NCI-H2107 (cell line): ENCODE measurements at places on chromosomes 3 and 15.

DNA sequence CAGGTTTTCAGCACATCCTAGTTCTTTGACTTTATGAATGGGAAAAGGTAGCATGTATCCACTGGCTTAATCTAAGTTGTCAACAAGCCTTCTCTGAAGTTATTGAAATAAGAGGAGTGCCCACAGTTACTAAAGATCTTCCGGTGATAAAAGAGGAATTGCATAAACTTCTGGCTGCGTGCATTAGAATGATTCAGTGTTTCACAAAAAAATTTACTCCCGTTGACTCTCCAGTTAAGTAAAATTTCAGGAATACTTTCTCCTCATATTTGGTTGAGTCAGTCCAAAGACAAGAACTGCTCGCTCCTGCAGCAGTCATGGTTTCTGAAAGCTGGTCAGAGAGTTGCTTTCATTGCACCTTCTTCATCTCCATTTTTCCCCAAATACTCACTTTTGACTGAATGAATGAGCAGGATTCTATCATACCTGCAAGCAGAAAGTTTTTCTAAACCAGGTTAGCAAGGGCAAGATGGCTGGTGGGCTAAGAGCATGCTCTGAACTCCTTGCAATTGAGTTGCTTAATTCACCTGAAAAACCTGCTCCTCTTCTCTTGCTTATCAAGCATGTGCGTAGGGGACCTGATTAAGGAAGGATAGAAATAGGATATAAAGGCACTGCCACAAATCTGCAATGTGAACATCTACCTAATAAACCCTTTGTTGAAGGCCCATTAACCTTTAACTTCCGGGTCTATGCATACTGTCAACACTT lies 64.2 kb upstream of the TIMP4 start:
- no peak for DNase-seq

DNA sequence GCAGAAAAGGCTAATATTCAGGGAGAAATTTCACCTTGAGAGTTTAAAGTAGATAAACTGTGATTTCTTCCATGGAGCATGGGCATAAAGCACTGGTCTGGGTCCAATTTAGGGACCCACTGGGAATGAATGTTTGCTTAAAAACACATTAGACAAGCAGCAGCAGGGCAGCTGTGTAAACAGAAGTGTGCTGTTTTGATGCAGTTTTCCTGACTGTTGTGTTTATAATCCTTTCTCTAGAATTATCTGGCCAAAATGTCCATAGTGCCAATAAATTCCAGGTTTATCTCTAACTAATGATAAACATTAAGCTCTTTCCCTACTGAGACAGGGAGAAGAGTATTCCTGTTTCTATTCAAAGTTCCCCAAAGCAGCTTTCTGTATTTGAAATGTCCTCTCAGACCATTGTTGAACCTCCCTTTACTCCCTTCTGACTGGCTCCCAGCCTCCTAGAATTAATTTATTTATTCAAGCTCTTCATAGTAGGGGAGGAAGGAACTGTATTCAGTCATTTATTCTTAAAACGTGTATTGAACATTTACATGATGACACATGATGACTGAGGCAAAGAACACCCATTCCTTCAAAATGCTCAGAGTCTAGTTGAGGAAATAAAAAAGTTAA lies 7.0 kb upstream of the TM4SF18 start:
- DNase-seq = no peak

DNA sequence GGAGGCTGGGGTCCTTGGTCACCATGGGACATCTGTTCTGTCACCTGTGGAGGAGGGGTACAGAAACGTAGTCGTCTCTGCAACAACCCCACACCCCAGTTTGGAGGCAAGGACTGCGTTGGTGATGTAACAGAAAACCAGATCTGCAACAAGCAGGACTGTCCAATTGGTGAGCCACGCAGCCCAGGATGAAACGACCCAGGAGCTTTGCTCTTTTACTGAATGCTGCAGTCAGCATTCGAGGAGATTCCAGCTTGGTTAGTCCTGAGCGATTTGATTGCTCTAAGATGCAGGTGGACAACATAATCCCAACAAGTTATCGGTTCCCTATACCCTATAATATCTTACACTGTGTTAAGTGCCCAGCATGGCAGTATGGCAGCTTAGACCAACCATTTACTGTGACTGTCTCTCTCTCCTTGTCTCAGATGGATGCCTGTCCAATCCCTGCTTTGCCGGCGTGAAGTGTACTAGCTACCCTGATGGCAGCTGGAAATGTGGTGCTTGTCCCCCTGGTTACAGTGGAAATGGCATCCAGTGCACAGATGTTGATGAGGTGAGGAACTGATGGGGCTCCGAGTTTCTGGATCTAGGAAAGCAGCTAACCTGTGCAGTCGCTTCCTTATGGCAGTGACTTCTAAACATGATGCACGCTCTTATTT lies 7.8 kb downstream of the THBS1 start:
- DNase-seq = no peak

GRCh38 chr15:59237924-59238331 lies 31.3 kb downstream of the LDHAL6B start:
- no peak for DNase-seq

DNA sequence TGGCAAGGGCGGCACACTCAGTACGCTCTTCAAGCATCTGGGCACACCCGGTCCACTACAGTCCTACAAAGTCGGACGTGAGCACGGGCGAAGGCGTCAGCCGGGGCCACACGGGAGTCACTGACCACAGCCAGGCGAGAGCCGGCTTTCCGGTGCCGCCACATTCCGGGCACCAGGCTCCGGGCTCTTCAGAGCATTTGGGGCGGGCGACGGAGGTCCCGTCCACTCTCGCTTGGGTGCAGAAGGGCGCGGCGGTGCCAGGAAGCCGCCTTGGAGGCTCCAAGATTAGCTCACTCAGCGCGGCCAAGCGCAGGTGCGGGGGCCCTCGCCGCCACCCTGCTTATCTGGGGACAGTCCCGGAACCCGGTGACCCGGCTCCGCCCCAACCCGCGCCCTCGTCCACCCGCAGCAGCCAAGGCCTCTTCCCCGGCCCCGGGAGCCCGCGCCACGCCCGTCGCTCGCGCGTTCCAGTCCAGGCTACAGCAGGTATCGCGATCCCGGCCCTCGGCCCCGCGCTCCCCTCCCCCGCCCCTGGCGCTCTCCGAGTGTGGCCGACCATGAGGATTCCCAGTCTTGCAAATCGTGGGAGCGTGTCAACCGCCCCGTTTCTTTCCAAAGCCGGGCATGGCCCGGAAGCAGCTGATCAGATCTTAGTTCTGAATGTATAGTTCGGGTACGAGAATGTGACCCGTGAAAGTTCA lies at the start of gene ADPRH:
ADPRH (plus strand) TSS at position 127 of the 701 bp plus-strand sequence. CDS start 2,678 bp downstream, outside the sequence.
- no peak for DNase-seq

- DNase-seq = no peak
Observed at GRCh38 chr3:46187341-46187700, 20.8 kb downstream of the CCR1 start.

GRCh38 chr15:48435321-48435720 lies 104.1 kb downstream of the DUT start:
- DNase-seq = no peak

- no peak for DNase-seq
Observed at GRCh38 chr3:35383719-35384555, 255.4 kb upstream of the ARPP21 start.

GRCh38 chr15:22939652-22940061 lies 40.5 kb downstream of the CYFIP1 start:
- no peak for DNase-seq

DNA sequence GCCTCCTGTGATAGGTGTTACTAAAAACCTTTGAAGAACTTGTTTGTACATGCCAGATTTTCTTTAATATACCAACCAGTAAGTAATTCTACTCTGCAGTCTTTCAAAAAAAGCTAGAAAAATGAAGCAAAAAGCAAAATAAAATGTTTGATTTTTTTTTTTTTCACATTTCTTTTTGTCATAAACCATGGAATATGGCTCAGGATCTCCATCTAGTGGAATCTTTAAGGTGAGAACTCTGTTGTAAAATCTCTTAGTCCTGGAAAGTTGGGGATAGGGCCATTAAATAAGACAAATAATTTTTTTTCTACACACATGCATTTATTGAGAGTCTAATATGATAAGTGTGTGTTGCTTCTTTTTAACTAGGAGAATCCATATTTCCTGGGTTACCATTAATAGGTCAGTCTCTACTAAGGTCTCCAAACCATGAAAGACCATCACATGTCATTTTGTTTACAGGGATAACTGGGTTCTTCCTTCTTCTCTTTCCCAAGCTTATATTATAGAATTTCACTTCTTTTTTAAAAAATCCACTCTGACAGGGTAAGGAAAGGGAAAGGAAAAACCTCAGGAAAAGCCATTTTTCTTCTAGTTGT lies 84.6 kb downstream of the SLC9A9 start:
- DNase-seq = no peak

- DNase-seq = no peak
Observed at GRCh38 chr15:60477916-60478565, 901 bp downstream of the ICE2 start.

GRCh38 chr3:108222853-108223565 lies 785 bp upstream of the IFT57 start:
- no peak for DNase-seq

DNA sequence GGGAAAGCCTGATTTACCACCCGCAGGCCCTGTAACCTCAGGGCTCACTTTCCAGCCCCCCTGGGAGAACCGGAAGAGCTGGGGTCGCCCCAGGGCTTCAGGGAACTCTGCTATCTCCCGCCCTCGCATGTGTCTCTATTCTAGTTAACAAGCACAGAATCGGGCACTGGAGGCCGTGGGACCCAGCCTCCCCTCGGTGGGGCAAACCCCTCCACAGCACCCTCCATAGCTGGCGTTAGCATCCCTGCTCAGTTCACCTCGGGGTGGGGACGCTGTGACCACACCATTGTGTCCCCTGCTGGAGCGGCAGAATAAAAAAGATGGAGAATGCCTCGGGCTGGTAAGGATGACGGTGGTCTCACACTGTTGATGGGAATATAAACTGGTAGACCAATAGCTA lies 3.5 kb upstream of the LRRC15 start:
- DNase-seq = no peak

- DNase-seq = peak; percentile 67
Observed at GRCh38 chr3:10010878-10011465, 15.3 kb upstream of the FANCD2 start.

DNA sequence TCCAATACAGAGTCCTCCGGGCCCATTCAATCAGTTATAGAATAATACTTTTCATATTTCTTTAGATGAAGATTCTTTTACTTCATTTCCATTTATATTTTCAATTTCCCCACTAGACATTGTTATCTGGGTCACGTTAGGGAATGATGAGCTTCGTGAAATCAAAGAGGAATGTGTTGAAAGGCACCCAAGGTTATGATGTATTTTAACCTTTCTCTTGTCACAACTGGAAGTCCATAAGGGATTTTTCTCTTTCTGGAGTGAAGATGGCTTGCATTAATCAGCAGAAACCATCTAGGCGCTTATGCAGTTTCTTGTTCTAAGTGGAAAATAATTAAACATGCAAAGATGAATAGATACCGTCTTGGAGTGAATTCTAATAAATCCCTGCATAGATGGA lies 180.5 kb downstream of the FEZF2 start:
- no peak for DNase-seq

DNA sequence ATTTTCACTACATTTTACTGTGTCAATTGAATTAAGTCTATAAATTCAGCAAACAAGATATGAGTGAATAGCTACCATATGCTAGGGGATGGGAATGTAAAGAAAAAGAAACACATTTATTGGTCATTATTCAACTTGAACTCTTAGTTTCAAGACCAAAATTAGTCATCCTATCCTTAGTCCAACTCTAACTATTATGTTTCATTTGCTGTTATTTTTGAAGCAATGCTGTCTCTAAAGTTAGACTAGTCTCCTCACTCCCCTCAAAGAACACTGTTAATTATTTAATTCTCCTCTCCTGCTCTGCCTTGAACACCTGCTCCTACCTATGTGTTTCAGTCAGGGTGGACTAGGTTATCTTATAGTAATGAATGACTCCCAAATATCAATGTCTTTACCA lies 920.9 kb downstream of the TUSC7 start:
- DNase-seq = no peak

GRCh38 chr3:115401298-115401697 lies 222.0 kb upstream of the GAP43 start:
- DNase-seq = no peak
